Neuronal stem cell (in vitro differentiated cells): ENCODE measurements at places on chromosomes 3 and 15.
A peak's percentile ranks its signal among the peaks of the same experiment; 100 is the strongest.

DNA sequence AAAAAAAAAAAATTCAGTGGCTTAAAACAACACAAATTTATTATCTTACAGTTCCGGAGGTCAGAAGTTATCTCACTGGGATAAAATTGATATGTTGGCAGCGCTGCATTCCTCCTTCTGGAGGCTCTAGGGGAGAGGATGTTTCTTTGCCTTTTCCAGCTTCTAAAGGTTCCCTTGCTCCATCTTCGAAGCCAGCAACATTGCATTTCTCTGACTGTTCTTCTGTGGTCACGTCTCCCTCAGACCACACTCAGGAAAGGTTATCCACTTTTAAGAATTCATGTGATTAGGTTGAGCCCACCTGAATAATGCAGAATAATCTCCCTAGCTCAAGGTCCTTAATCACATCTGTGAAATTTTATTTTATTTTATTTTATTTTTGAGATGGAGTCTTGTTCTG is 23.4 kb upstream of the ACAP2 start:
- H3K36me3 ChIP-seq: no peaks in the 10 kb centered on the region
- H3K27ac ChIP-seq: no peak overlapping the region
- peaks cover 1% of the 10 kb centered on the region for H3K4me1 ChIP-seq
- no peak overlapping the region for H3K4me3 ChIP-seq
- no peak for DNase-seq

DNA sequence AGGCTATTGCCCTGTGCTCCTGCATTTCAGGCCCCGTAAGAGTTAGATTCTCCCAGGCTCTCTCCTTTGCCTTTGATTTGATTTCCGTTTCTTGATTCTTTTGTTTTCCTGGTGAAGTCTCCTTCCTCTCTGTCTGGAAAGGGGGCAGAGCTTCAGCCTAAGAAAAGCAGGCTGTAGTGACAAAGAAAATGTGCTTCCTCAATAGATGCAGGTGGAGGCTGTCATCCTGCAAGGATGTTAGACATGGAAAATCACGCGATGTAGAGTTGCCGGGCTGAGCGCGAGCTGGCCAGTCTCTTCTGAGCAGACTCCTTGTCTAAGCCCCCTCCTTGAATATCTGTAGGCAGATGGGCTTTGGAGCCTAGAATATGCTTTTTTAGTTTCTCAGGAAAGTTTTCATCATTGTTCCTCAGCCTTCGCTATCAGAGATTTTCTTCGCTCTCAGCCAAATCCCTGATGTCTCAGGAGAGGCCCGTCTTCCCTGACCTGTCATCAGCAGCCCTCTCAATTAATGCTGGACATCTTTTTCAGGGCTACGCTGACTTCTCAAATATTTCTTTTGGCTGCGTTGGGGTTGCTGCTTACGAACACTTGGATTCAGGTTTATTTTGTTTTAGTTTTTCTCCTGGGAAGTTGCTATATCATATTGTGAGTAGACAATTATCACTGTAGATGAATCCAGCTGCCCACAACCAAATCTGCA is 163.6 kb downstream of the ITPR1 start:
- peaks cover 5% of the 10 kb centered on the region for H3K4me1 ChIP-seq
- no peak for DNase-seq

- H3K27me3 ChIP-seq: no peaks in the 10 kb centered on the region
- no peaks in the 10 kb centered on the region for H3K4me1 ChIP-seq
- no peak for DNase-seq
- H3K4me3 ChIP-seq: no peak overlapping the region
- H3K36me3 ChIP-seq: no peaks in the 10 kb centered on the region
Measured at GRCh38 chr3:135440746-135441145, 524.8 kb upstream of the PPP2R3A start.

DNA sequence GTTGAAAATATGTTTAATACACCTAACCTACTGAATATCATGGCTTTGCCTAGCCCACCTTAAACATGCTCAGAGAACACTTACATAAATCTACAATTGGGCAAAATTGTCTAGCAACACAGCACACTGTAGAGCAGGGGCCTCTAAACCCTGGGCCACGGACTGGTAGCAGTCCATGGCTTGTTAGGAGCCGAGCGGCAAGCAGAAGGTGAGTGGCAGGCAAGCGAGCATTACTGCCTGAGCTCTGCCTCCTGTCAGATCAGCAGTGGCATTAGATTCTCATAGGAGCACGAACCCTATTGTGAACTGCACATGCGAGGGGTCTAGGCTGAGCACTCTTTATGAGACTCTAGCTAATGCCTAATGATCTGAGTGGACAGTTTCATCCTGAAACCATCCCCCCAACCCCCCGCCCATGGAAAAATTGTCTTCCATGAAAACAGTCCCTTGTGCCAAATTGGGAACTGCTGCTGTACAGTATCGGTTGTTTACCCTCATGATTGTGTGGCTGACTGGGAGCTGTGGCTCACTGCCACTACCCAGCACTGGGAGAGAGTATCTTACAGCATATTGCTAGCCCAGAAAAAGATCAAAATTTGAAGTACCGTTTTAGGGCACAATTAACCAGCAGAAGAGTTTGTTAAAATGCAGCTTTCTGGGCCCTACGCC is 26.1 kb downstream of the CMSS1 start:
- DNase-seq: no peak
- no peak overlapping the region for H3K4me3 ChIP-seq
- peaks cover 6% of the 10 kb centered on the region for H3K36me3 ChIP-seq
- H3K27ac ChIP-seq: no peak overlapping the region
- peaks cover 4% of the 10 kb centered on the region for H3K4me1 ChIP-seq
- H3K27me3 ChIP-seq: no peaks in the 10 kb centered on the region

DNA sequence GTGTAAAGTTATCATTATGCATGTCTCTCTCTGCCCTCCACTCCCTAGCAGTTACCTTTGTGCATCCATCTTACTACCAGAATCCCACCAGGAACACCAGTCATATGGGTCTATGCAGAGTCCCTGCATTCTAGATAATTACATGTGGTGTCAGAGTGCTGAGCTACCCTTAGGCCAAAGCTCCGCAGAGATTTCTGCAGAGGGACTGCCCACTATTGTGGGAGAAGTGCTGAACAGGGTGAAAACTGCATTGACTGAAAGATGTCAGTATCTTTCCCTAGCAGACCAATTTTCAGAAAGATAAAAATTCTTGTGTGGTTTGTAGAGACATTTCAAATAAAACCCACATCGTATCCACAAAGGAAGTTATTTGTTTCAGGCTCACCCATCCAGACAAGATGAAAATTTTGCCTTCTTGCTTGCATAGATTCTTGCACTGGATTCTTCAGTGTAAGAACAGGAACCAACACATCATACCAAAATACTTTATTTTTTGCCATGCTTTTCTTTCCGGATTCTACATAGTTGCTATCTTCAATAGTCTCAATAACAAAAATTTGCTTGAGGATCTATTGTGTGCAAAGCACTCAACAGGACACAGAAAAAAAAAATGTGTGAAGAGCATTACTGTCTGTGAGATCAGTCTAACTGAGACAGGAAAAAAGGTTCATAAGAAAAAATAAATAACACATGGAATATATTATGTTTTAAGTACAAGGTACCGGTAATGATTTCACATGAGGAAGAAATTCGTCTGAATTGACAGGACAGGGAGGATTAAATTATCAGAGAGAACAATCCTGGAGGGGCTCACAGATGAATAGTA is 32.0 kb upstream of the CCDC80 start:
- no peak overlapping the region for H3K4me3 ChIP-seq
- H3K27ac ChIP-seq: no peak overlapping the region
- H3K36me3 ChIP-seq: no peaks in the 10 kb centered on the region
- peaks cover 5% of the 10 kb centered on the region for H3K4me1 ChIP-seq
- no peaks in the 10 kb centered on the region for H3K27me3 ChIP-seq

- DNase-seq: no peak
- H3K4me1 ChIP-seq: peaks cover 18% of the 10 kb centered on the region
- no peak overlapping the region for H3K27ac ChIP-seq
- no peak overlapping the region for H3K4me3 ChIP-seq
- H3K27me3 ChIP-seq: no peaks in the 10 kb centered on the region
Measured at GRCh38 chr15:66570327-66570726, 4.5 kb upstream of the LCTL start.

DNA sequence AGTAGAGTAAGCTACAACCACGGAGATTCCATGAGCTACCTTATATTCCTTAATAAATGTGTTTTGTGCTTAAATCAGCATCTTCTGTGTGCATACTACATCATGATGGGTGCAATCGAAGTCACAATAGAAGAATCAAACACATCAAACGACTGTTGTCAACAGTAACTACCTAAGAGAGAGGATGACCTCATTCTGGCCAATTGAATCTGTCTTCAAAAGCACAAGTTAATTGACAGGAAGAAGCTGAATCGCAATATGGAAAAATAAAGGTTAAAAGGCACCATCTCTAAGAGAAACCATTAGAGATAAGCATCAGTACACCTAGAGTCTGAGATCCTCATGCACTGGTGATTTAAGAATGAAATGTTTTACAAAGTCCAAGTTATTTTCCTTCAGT is 39.0 kb downstream of the CD200R1L start:
- no peaks in the 10 kb centered on the region for H3K36me3 ChIP-seq
- DNase-seq: no peak
- H3K4me3 ChIP-seq: no peak overlapping the region
- no peaks in the 10 kb centered on the region for H3K27me3 ChIP-seq
- H3K4me1 ChIP-seq: no peaks in the 10 kb centered on the region
- H3K27ac ChIP-seq: no peak overlapping the region

- H3K27me3 ChIP-seq: no peaks in the 10 kb centered on the region
- H3K4me1 ChIP-seq: peaks cover 7% of the 10 kb centered on the region
- DNase-seq: no peak
Measured at GRCh38 chr3:49415931-49416601, 3.8 kb downstream of the TCTA start.

GRCh38 chr3:126618021-126618420 is 36.9 kb downstream of the TXNRD3 start:
- H3K27ac ChIP-seq: no peak overlapping the region
- H3K36me3 ChIP-seq: no peaks in the 10 kb centered on the region
- H3K4me1 ChIP-seq: no peaks in the 10 kb centered on the region
- no peak for DNase-seq
- H3K4me3 ChIP-seq: no peak overlapping the region
- no peaks in the 10 kb centered on the region for H3K27me3 ChIP-seq

- H3K27me3 ChIP-seq: no peaks in the 10 kb centered on the region
- H3K4me1 ChIP-seq: peaks cover 5% of the 10 kb centered on the region
- no peak overlapping the region for H3K4me3 ChIP-seq
- H3K36me3 ChIP-seq: no peaks in the 10 kb centered on the region
- no peak overlapping the region for H3K27ac ChIP-seq
- no peak for DNase-seq
Measured at GRCh38 chr3:23938688-23939087, 6.4 kb upstream of the NR1D2 start.

DNA sequence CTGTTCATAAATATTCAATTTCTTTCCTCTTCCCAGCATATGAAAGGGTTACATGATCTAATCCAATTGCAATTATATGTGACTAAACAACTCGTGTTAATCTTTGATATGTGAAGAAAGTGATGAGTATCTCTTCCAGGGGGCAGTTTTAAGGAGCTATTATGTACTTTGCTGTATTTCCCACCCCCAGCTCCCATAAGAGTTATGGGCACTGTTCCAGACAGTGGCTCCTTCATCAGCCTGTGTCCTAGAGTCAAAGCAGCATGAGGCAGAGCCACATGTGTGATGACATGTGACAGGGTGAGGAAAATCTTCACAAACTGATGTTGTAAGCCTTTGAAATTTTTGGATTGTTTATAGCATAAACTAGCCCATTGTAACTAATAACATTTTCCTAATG is 315.4 kb downstream of the DIPK2A start:
- H3K27ac ChIP-seq: no peak overlapping the region
- H3K4me3 ChIP-seq: no peak overlapping the region
- DNase-seq: no peak
- no peaks in the 10 kb centered on the region for H3K27me3 ChIP-seq
- H3K4me1 ChIP-seq: peaks cover 6% of the 10 kb centered on the region

- no peak overlapping the region for H3K4me3 ChIP-seq
- H3K4me1 ChIP-seq: no peaks in the 10 kb centered on the region
- no peak for DNase-seq
- H3K27me3 ChIP-seq: no peaks in the 10 kb centered on the region
Measured at GRCh38 chr15:79492065-79492464, 59.9 kb downstream of the MINAR1 start.

DNA sequence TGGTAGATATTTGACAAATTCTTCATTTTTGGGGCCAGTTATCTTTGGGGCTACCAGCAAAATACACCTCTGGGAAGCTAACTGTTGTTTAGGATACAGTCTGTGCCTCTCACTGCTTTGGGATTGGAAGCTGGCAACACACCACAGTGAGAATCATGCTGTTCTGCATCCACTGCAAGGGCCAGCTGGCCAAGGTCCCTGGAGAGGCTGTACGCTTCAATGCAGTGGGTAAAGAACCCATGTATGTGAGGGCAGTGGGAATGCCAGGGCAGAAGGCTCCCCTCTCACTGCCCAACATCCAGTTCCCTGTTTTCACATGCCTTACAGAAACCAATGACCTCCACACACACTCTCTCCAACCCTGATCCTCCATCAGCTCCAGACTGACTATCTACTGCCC is 20.1 kb downstream of the ZDHHC3 start:
- no peak overlapping the region for H3K27ac ChIP-seq
- H3K4me1 ChIP-seq: no peaks in the 10 kb centered on the region
- H3K27me3 ChIP-seq: no peaks in the 10 kb centered on the region

GRCh38 chr15:76815421-76815820 is 89.7 kb downstream of the SCAPER start:
- H3K27ac ChIP-seq: no peak overlapping the region
- no peaks in the 10 kb centered on the region for H3K4me1 ChIP-seq
- DNase-seq: no peak
- no peaks in the 10 kb centered on the region for H3K27me3 ChIP-seq

DNA sequence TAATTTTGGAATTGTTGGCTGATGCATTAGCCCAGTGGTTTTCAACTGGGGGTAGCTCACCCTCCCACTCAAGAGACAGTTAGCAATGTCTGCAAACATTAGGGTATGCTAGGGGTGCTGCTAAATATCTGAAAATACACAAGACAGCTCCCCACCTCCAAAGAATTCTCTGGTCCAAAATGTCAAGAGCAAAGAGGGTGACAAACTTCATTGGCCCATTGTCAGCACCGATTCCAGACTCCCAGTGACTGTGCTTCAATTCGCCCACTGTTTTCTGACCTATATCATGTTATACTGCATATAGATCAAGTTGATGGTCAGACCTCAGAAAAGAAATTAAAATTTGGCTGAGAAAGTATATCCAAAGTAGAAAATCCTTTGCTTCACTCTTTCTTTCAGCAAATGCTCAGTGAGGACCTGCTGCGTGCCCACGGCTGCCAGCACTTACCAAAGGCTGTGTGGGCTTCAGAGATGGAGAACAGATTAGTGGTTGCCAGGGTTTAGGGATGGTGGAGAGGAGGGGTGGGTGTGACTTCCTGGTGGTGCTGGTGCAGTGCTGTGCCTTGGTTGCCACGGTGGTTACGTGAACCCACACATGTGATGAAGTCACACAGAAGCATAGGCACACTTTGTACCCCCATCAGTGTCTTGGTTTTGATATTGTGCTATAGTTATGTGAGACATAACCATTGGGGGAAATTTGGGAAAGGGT is 204.0 kb downstream of the PLCL2 start:
- no peak for DNase-seq
- no peaks in the 10 kb centered on the region for H3K4me1 ChIP-seq
- H3K27ac ChIP-seq: no peak overlapping the region
- no peaks in the 10 kb centered on the region for H3K36me3 ChIP-seq

GRCh38 chr3:63967675-63968611 is 55.4 kb downstream of the PSMD6 start:
- H3K4me1 ChIP-seq: peaks cover 49% of the 10 kb centered on the region
- no peak for DNase-seq
- no peak overlapping the region for H3K4me3 ChIP-seq
- H3K36me3 ChIP-seq: no peaks in the 10 kb centered on the region
- H3K27ac ChIP-seq: peak overlapping the region; percentile 35
